ENCODE measurements at places on chromosomes 1 and 21.

GRCh38 chr1:156648951-156649350, 7.0 kb downstream of the BCAN start:
- DNase-seq: no peak

DNA sequence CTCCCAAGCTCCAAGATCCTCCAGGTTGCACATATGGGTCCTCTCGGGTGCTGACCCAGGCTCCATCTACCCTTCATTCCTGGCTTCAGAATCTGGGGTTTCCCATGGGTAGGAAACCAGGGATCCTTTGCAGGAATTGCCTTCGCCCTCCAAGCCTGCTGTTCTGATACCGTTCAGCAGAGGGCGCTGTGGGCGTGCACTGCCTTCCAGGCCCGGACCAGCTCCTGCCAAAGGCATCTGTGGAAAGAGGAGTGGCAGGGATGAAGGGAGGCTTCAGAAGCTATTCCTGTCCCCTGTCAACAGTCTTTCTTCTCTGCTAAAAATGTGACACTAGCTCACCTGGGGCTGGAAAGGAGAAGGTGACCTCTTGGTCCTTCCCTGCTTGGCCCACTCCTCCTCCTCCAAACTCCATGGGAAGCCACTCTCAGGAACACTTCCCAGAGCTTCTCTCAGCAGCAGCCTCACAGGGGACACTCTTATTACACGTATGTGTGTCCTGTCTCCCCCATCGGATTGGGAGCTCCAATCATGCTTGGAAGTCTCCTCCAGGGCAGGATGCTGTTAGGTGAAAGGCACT, 71.2 kb downstream of the VWA5B1 start:
- DNase-seq: no peak

DNA sequence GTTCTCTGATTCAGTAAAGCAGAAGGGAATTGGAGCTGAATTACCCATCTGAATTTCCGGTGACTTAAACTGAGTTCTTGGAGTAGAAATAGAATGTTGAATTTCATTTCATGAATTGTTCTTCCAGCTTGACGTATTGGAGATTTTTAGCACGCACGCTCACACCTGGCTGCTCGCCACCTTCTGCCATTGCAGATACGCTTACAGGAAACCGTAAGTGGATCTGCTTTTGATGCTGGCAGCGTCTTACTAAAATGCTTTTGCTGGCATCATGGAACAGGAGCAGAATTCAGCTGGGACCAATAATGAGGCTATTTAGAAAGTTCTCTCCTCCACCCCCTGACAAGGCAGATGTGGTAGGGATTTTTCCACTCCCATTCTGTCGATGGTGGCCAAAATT, 17.7 kb upstream of the ELAVL4 start:
- DNase-seq: no peak

- DNase-seq: no peak
Measured at GRCh38 chr1:62462370-62462769, 25.5 kb downstream of the USP1 start.

DNA sequence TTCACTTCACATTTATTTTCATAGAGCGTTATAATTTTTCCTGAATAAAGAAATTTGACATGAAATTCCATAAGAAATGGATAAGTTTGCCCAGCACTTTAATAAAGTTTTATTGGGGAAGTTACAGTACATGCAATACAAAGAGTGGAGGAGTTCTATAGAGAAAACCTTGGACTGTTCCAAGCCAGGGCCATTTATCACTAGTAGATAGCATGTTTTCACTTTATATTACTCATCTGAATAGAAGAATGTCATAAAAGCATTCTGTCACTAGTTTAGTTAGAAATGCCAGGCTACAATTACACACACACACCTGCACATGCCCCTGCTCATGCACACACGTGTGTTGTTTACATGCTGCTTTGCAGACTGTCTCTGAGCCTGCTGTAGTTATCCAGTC, 123.3 kb downstream of the NEK7 start:
- DNase-seq: no peak

DNA sequence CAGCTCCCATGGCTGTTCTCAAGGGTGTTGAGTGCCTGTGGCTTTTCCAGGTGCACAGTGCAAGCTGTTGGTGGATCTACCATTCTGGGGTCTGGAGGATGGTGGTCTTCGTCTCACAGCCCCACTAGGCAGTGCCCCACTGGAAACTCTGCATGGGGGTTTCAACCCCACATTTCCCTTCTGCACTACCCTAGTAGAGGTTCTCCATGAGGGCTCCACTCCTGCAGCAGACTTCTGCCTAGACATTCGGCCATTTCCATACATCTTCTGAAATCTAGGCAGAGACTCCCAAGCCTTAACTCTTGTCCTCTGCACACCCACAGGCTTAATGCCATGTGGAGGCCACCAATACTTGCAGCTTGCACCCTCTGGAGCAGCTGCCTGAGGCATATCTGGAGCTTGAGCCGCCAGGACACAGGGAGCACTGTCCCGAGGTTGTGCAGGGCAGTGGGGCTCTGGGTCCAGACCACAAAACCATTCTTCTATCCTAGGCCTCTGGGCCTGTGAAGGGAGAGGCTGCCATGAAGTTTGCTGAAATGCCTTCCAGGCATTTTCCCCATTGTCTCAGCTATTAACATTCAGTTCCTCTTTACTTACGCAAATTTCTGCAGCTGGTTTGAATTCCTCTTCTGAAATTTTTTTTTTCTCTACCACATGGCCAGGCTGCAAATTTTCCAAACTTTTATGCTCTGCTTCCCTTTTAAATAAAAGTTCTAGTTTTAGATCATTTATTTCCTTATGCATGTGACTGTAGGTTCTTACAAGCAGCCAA, 8.8 kb upstream of the CAPN8 start:
- no peak for DNase-seq

DNA sequence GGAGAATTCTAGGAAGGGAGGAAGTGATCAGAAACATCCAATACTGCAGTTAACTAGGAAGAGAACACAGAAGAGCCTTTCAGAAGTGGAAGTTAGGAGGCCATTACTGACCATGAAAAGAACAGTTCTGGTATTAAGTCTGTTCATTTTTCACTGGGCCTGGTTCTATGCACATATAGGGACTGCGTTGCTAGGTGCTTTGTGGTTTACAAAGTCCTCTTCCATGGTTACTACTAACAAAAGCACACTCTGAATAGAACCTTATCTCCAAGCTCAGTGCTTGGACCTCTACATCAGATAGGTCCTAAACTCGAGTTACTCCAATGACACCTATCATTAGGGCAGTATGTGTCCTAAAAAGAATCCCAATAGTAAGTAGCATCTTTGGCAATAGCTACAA, 75.4 kb downstream of the RPAP2 start:
- no peak for DNase-seq

DNA sequence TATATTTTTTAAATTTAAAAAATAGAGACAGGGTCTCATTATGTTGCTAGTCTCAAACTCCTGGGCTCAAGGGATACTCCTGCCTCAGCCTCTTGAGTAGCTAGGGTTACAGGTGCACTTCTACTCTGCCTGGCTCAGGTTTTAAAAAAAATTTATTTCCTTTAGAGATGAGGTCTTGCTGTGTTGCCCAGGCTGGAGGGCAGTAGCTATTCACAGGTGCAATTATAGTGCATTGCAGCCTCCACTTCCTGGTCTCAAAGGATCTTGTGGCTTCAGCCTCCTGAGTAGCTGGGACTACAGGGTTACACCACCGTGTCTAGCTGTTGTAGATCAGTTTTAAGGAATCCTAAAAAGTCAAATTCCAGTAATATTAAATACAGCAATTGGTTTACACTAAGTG, 5.0 kb downstream of the RNF11 start:
- no peak for DNase-seq

DNA sequence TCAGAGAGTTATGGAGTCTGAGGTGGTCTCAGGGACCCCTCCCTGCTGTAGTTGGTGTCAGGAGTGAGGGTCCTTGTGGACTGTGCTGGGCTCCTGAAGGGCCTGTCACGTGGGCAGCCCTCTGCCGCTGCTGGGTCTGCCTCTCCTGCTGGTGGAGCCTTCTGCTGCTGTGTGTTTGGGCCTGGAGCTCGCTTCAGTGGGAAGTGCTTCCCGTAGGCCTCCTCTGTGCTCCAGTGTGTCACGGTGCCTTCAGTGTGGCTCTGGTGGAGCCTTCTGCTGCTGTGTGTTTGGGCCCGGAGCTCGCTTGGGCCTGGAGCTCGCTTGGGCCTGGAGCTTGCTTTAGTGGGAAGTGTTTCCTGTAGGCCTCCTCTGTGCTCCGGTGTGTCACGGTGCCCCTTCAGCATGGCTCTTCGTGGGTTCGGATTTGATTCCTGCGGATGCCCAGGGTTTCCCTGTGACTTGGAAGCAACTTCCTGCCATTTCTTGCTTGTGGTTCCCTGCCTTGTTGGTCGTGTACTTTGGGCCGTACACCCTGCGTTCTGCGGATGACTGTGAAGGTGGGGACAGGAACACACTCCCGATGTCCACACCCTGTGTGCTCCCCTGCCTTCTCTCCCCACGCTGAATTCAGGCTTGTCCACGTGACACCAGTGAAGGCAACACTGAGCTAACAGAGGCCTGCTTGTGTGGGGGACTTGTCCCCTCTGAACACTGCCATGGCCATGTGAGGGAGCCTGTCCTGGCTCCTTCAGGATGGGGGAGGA, 19.5 kb downstream of the C1orf174 start:
- DNase-seq: no peak

DNA sequence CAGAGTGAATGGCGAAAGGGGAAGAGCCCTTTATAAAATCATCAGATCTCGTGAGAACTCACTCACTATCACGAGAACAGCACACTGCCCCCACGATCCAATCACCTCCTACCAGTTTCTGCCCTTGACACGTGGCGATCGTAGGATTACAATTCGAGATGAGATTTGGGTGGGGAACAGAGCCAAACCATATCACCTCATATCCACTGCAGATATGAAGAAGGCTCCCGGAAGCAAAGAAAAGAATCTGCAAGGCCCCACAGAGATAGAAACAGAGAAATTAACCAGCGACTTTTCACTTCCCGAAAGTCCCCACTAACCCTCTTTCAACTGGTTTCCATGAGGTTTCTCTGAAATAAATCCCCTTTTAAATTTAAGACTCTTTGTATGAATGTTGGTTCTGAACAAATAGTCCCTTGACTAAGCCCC, 86.2 kb upstream of the IRF2BP2 start:
- DNase-seq: no peak

GRCh38 chr1:111541721-111542120, 38.3 kb upstream of the ADORA3 start:
- DNase-seq: no peak

GRCh38 chr21:24278711-24279110, 1328.6 kb downstream of the MRPL39 start:
- no peak for DNase-seq

DNA sequence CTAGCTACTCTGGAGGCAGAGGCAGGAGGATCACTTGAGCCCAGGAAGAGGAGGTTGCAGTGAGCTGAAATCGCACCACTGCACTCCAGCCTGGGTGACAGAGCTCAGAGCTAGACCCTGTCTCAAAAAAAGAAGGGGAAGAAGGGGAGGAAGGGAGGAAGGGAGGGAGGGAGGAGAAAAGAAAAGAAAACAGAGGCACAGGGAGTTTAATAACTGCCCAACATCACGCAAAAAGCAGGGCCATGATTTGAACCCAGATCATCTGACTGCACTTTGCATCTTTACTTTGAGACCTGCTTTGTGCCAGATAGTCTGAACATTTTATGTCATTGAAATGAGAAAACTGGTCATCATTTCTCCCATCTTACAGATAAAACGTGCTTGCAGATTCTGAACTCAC, 2.0 kb downstream of the LURAP1 start:
- no peak for DNase-seq

DNA sequence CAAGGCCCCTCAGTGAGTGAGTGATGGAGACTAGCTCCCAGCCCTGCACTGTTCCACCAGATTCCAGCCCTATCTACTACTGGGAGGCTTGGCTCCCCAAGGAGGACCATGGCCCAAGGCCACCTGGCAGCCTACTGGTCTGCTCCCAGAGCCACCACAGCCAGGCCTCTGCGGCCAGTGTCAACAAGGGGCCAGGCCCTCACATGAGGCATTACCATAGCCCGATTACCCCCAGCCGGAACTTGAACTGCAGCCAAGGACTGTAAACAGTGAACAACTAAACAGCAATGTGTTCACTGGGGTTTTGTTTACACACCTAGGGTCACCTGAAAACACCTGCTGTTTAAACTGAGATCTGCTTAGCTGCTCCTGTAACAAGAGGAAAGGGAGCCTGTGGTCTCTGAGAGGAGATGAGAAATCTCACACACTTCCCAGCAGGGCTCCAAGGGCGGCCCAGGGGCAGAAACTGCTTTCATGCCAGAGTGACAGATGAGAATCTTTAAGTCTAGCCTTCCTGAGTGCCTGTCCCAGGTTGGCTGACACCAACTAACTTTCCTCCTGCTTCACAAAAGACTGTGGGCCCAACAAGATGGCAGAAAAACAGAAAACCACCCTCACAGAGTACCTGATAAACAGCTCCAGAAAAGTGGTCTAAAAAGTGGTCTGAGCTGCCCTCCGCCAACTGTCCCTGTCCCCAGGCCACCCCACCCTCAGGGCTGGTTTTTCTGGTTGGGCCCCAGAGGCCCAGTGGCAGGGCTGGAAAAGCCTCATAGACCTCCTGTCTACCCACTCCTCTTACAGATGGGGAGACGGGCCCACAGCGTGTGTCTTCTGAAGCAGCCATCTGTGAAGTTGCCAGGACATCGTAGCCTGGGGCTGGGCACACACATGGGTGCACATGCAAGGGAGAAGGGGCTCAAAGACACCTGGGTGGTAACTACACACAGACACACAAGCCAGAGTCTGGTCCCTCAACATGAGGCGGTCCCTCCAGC, 28.8 kb downstream of the MEF2D start:
- DNase-seq: no peak

GRCh38 chr1:205373798-205374175, 17.1 kb upstream of the KLHDC8A start:
- no peak for DNase-seq

- DNase-seq: no peak
Measured at GRCh38 chr1:223837206-223837605, 8.5 kb downstream of the TP53BP2 start.

DNA sequence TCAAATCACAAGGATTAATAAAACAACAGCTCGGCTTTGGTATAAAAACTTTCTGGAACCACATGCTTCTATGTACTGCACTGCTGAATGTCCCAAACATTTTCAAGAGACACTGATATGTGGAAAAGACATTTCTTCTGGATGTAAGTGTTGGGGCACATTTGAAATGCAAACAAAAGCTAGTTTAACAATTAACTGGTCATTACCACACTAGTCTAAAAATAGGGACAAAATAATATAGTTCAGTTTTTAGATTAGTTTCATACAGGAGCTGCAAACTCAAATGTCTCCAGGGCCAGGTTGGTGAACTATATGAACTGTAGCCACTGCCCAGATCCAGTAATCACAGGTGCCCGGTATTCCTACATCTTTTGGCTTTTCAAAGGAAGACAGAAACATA, 3.2 kb downstream of the IL23R start:
- no peak for DNase-seq

Measured in HL-60 (cell line).